ENCODE measurements at places on chromosomes 7 and 10.

DNA sequence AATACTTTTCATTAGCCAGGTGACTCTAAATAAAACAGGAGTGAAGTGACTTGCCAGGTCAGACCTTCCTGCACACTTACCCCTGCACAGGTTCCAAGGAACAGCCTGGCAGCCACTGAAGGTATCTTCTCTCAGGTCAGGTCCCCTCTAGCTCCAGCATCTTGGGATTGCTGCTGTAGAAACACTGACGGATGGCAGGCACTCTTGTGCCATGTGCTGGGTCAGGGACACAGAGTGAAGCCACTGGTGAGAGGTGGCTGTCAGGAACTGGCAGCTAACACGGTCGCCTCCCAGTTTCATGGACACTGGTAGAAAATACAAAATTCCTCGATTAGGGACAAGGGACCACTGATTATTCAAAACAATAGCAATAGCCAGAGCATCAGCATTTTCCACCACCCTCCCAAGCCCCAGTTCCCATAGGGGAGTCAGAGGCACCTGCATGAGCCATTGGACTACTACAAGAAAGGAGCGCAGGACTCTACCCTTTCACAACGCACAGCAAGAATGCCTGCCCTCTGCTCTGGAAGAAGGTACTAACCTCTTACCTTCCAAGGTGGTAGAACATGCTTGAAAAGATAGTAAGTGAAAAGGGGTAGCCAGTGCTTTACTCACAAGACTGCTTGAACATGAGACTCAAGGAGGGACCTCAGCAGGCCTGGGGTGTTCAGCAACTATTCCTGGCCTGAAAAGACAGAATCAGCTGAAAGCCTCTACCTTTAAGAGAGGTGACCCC lies 5.1 kb upstream of the MYO1G start:
- no peak for DNase-seq

- no peak for DNase-seq
Observed at GRCh38 chr7:84939888-84940287, 247.0 kb downstream of the SEMA3D start.

DNA sequence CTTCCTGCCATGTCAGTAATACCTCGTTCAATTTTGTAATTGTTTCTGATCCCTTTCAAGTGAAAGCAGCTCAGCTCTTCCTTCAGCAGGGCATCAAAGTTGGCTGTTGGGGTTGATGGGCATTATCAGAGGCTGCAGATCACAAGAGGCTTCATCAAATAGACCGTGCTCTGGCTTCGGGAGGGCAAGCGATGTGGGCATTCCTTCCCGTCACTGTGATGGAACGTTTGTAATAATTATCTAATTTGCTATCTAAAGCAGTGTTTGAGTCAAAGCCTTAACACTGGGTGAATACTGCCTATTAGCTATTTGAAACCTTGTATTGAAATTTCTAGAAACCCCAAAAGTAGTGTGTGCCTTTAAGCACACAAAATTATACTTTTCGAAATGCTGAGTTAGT lies 170.1 kb downstream of the OTUD1 start:
- DNase-seq: no peak

DNA sequence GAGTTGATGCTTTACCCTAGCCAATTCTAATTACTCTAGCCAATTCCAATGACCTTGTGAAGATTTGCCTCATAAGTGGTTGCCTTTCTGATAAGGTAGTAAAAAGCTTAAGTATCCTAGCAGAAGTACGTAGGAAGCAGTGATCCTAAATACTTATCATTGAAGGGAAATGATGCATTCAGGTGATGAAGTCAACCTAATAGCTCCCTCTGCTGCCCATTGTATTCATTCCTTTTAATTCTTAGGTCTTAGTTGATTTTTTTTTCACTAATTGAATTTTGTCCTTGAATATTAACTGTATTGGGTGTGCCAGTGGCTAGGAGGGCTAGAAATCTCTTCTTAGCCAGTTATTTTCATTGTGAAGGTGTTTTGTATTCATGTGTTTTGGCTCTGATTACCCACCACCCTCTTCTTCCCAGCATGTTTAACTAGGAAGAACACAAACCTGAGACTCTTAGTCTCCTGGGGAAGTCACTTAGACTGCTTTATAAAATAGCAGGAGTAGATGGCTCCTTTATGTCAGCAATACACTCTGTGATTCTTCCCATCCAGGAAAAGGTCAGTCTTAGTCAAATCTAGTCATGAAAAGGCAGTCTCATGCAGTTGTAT lies 46.3 kb downstream of the PLEKHA8 start:
- peak; percentile 51 for DNase-seq

Data from DMS 273 treated with DMSO at 0.1 percent for 48 hours (cell line).